ENCODE measurements at places on chromosomes 6 and 20.

DNA sequence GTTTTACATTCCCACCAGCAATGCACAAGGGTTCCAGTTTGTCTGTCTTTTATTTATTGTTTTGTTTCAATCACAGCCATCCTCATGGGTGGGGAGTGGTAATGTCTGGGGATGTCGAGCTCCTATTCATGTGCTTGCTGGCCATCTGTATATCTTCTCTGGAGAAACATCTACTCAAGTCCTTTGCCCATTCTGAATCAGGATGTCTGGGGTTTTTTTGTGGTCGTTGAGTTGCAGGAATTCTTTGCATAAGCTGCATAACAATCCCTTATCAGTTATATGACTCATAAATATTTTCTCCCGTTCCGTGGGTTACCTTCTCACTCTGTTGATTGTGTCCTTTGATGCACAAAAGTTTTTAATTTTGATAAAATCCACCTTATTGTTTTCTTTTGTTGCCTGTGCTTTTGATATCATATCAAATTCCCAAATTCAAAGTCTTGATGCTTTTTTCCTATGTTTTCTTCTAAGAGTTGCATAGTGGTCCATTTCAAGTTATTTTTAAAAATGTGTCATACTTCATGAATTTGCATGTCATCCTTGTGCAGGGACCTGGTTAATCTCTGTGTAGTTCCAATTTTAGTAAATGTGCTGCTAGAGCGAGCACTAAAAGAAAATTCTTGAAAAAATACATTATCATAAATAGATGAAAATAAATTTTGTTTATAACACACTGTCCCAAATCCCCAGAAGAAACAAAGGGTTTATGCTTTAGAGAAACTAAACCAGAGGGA lies 54.9 kb upstream of the PDE10A start:
- no peak for DNase-seq

GRCh38 chr6:157410045-157410444 lies 29.1 kb downstream of the ZDHHC14 start:
- no peak for DNase-seq

DNA sequence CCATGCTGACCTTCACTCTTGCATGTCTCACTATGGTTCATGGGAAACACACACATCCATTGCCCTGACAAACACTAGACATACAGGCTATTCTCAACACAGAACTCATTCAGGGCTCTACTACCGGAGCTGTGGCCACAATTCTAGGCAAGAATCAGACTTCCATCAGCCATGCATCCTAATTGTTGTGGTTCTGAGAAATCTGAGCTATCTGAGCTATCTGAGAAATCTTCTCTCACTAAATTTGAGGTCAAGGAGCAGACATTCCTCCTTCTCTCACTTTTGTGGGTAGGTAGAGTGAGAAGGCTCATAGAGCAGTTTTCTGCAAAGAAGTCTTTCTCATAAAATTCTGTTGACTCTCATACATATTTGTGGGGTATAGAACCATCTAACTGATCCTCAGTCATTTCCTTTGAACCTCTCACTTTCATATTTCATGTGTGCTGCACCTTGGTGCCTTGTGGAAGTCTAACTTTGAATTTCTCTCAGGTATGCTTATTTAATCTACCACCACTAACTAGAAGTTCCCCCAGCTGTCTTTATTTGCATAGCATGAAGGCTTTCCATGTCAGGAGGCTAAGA lies 43.6 kb downstream of the ADGRF1 start:
- DNase-seq: no peak

DNA sequence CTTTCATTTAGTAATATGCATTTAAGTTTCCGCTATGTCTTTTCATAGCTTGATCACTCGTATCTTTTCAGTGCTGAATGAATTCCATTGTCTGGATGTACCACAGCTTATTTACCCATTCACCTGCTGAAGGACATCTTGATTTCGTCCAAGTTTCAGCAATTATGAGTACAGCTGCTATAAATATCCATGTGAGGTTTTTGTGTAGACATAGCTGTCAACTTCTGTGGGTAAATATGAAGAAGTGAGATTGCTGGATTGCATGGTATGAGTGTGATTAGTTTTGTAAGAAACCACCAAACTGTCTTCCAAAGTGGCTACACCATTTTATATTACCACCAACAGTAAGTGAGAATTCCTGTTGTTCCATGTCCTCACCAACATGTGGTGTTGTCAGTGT lies 79.2 kb upstream of the STMND1 start:
- DNase-seq: no peak

GRCh38 chr6:149560736-149561135 lies 5.4 kb upstream of the GINM1 start:
- peak; percentile 51 for DNase-seq

DNA sequence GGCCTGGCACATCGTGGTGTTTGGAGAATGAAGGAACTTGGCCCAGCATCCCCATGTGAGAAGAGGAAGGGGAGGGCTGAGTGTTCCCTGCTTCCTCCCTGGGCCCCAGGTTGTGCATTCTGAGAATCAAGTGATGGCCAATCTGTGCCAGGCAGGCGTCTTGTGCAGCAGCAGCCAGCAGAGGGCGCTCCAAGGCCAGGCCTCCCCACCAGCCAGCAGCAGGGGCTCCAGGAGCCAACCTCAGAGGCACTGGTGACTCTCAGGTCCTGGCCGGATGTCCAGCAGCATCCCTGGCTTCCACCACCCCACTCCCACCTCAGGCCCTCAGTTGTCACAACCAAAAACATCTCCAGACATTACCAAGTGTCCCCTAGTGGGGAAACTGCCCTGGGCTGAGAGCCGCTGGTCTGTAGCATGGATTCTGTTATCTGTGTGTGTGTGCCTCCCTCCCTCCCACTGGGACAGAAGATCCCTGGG lies 192.0 kb downstream of the PREX1 start:
- DNase-seq: peak; percentile 79

GRCh38 chr6:14200047-14200446 lies 82.5 kb downstream of the CD83 start:
- DNase-seq: no peak

- no peak for DNase-seq
Measured at GRCh38 chr20:52493171-52493721, 301.7 kb upstream of the ZFP64 start.

DNA sequence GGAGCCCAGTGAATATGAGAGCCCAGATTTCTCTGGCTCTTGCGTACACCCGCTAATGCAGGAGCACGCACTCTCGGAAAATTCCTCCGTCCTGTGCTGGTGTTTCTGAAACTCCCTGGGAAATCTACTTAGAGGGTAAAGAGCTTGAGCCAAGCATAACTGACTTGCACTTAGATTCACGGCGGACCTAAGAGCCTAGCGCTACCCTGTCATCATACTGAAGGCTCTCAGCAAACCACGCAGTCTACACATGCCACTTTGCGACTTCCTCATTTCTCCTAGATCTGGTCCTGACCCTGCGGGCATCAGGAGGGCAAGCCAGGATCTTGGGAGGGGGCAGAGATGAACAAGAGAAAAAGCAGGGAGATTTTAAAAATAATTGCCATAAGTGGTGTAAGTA lies 324.7 kb downstream of the CD83 start:
- no peak for DNase-seq

- DNase-seq: no peak
Measured at GRCh38 chr20:1081891-1082290, 36.5 kb upstream of the PSMF1 start.

- DNase-seq: no peak
Measured at GRCh38 chr6:159378411-159379328, 209.5 kb downstream of the FNDC1 start.

- DNase-seq: no peak
Measured at GRCh38 chr6:69005199-69005598, 370.1 kb downstream of the ADGRB3 start.

GRCh38 chr6:145895802-145896201 lies 68.4 kb downstream of the SHPRH start:
- DNase-seq: no peak

DNA sequence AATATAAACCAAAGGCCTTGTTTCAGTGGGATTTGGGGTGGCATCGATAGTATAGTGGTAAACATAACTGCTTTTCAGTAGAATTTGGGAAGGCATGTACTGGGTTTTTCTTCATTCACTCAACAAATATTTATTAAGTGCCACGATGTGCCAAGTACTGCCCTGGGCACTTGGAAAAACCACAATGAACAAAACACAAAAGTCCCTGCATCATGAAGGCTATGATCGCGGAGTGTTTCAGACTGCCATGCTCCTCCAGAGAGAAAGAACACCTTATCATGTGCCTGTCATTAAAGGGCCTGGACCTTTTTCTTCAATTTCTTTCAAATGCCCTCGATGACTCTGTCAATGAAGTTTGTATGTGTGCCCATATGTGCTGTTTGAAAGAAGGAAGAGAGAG lies 59.2 kb upstream of the CEP85L start:
- DNase-seq: no peak

DNA sequence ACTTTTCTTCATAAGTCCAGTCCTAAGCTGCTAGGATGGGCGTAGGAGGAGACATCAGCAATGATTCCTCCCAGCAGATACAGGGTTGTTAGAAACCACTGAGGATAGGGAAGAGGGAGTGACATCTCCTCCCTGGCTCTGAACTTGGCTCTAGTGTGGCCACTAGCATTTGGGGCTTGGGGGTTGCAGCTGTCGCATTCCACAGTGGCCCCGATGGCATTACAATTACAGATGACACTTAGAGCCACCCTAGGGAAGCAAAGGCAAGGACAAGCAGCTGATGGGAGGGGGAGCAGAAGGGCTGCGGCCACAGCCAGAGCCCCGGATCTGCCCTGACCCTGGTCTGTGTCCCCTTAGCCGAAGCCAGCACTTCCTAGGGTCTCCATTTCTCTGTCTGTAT lies 9.5 kb upstream of the CDKN1A start:
- no peak for DNase-seq

GRCh38 chr6:20826378-20826777 lies 292.1 kb downstream of the CDKAL1 start:
- no peak for DNase-seq

DNA sequence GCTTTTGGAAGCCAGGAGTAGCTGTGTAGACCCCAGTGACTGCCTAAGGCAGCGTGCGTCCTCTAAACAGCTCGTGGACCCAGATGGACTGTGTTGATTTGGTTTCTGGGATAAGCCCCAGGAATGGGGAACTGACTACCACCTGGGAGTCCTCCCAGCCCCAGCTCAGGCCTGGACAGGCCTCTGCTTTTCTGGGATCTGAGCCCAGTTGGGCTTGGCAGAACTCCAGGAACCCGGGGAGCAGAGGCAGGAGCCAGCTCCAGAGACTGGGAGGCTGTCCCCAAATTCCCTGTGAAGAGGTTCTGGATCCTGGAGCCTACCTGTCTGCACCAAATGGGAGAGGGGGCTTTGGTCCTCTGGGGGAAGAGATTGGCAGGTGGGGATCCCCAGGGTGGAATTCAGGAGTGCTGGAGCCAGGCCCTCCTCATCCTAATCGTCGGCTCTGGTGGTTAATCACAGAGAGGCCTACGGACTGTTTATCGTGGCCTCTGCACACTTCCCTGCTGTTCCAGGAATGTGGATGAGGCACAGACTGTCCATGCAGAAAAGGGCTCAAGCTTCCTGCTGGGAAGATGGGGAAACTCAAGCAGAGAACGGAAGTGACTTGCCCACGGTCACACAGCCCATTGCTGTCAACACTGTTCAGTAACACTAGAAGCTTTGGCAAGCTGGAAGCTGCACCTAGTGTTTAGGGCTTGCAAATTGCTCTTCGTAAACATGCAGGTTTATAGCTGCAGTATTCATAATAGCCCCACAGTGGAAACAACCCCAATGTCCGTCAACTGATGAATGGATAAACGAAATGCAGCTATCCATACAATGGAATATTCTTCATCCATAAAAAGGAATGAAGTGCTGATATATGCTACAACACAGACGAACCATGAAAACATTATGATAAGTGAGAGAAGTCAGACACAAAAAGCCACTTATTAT lies 100.6 kb downstream of the KCNB1 start:
- no peak for DNase-seq

DNA sequence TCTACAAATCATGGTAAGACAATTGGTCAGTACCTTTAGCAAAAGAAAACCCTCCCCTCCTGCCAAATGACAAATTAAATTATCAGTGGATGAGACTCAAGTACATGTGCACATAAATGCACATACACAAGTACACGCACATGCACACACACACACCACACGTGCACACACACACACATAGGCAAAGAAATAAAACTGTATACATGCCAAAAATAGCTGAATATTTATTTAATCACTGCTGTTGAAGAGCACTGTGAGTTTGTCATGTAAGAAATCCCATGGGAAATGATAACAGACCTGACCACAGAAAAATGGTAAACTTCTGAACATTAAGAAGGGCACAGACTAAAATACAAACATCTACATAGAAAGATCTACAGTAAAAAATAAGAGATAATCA lies 46.6 kb upstream of the TNFAIP3 start:
- no peak for DNase-seq

DNA sequence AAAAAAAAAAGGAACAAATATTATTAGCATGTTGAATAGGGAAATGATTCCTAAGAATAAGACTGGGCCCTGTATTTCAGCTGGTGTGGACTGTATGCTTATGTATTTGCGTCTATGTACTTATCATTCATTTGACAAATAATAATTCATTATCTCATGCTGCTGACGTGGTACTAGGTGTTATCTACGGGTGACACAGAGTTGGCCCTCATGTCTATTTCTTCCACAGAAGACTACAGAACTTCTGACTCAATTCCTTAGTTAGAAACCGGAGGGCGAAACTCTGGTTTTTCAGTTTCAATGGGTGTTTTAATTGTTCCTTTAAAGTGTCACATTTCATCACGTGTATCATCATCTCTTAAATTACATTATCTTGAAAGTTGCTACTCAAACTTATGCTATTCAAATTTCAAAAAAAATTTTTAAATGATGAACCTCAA lies 305.9 kb downstream of the CLIC5 start:
- DNase-seq: no peak

DNA sequence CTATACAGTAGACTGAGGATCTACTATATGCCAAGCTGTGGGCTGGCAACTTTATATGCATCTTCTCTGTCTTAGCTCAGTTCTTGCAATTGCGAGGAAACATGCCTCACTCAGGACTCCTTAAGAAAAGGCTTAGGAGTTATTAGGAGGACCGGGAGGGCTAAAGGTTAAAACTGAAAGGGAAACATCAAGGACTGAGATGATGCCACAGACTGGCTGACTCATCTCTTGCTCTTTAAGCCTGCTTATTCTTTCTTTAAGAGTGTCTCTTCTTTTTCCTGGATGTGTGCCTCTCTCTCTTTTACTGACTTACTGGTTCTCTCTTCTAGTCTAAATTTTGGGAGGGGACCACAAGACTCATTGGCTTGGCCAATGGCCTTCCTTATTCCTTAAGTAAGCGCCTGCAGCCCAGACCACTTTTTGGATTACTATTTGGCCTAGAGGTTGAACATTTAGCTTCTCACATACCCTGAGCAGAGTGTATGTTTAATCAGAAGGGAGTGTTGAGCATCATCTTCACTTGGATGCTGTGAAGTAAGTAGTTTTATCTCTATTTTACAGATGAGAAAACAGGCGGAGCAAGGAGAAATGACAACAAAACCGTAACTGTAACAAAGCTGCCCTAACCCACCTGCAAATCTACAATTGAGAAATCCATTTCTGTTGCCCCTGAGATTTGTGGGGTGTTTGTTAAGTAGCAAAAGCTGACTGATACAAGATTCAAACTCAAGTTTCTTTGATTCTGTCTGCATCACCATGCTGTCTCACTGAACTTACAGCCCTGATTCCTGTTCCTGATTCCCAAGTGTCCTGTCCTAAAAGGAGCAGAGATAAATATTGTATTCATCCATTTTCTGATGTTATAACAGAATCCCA lies 7.2 kb upstream of the SDC4 start:
- no peak for DNase-seq
